ENCODE measurements at places on chromosomes 2 and 18.
A peak's percentile ranks its signal among the peaks of the same experiment; 100 is the strongest.

GRCh38 chr18:22542406-22542835 is 124.7 kb upstream of the CTAGE1 start:
- DNase-seq: no peak

GRCh38 chr18:44589693-44590355 is 90.9 kb upstream of the SETBP1 start:
- no peak for DNase-seq

DNA sequence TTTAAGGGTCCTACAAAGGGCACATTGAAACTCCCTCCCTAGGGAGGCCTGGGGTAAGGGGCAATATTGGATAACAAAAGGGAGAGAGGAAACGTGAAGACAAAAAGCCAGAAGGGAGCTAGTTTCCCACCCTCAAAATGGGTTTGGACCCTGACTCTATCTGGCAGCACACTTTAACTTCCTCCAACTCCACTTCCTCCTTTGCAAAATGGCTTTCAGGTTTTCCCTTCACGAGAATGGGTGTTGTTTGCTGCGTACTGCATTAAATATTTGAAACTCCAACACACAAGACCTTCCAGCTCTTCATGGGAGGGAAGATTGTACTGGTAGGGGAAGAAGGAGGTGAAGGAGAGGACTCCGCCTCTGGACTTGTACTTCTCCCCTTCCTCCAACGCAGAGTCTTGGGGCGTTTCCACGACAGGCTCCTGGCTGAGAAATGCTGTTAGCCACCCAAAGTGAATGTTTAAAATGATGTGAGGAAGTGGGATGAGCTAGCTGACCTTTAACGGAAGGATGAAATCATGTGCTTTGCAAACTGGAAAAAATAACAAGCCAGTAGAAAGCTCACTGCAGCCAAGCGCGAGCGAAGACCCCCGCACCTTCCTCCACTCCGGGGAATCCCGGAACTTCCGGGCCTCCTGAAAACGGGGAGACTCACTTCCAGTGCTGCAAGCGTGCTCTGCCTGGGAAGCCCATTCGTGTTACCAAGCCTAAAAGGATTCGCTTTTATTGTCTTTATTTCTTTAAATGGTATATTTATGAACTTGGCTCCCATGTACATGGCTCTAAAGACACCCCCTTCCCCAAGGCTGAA is 85.6 kb downstream of the VIT start:
- no peak for DNase-seq

GRCh38 chr2:207160115-207160514 is 5.6 kb downstream of the KLF7 start:
- no peak for DNase-seq

GRCh38 chr2:239920693-239921365 is 104.3 kb downstream of the NDUFA10 start:
- DNase-seq: no peak

- no peak for DNase-seq
Observed at GRCh38 chr2:197937814-197938213, 133.4 kb downstream of the PLCL1 start.

DNA sequence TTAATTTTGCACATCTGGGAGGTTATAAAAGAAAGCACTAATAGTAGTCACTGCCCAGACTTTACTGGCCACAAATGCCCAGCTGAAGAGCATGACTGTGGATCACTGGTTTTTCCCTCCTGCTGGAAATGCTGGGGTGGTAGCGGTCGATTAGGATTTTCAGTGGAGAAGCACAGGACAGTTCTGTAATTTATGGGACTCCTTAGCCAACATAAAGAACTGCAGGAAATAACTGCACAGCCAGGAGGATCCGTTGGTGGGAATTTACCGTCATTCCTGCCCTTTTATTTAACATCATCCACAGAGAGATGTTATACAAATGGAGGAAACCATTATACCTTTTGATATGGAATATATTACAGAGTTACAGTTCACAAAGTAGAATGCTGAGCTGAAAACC is 61.5 kb downstream of the TNFRSF11A start:
- no peak for DNase-seq

- DNase-seq: no peak
Observed at GRCh38 chr2:235053651-235054050, 101.8 kb downstream of the SH3BP4 start.

GRCh38 chr18:5720132-5720531 is 175.2 kb downstream of the TMEM200C start:
- DNase-seq: no peak

DNA sequence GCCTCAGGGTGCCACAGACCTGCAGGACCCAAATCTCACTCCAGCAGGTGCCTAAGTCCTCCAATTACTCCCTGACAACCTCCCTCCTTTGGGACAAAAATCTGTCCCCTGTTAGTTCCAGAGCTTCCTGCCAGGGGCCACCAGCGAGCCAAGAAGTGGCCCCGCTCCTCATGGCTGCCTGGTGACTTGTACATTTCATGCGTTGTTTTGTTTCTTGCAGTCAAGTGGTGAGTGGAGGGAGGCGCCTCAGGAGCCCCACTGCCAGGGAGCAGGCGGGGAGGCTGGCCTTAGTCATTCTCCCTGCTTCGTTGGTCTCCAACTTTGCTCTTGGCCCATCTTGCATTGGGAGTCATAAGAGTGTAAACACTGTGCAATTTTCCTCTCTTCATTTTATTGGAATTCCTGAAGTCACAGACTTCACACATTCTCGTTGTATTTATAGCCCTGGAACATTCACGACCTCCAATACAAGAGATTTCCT is 81.3 kb downstream of the KCNF1 start:
- DNase-seq: peak; percentile 12

GRCh38 chr2:217166241-217166850 is 306.5 kb upstream of the TNP1 start:
- peak; percentile 60 for DNase-seq

- DNase-seq: no peak
Observed at GRCh38 chr18:48851599-48851960, 99.2 kb downstream of the SMAD7 start.

- no peak for DNase-seq
Observed at GRCh38 chr18:12468445-12468844, 60.7 kb downstream of the PRELID3A start.

DNA sequence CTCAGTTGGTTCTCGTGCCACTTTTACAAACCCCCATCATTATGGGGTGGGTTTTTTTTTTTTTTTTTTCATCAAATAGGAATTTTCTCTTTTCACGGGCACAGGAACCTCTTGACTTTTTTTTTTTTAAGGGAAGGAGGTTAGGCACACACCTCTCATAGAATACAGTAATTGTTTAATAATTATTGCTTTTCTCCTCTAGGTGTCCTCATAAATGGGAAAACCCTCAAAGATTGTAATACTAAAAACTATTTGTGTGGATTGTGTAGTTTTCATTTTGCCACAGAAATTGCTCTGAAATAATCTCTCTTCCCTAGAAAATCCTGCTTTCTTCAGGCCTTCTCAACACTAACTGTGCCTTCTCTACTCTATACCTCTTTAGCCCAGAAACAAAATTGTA is 147.3 kb downstream of the GREB1L start:
- DNase-seq: no peak

- DNase-seq: no peak
Observed at GRCh38 chr2:215171151-215171550, 32.7 kb upstream of the ABCA12 start.

DNA sequence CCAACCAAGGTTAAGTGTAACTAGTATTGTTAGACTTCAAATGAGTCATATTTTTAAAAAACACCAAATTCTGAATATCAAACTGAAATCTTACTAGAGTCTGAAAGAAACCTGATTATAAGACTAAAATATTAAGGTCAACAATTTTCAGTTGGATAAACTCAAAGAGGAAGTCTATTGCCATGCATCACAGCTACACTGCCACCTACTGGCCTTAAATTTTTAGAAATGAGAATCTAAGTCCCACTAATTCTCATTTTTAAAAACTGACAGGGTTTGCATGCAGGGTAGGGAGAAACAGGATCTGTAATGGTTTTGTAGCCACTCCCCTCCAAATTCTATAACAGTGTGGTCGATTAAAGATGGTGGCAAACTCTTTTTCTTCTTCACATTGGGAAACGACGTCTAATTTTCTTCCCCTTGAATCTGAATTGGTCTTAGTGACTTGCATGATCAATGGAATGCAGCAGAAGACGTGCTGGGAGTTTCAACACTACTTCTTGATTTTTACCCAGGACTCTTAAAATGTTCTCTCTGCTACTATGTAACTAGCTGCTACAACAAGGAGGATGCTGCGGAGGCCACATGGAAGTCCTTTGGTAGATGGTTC is 176.1 kb upstream of the SESTD1 start:
- DNase-seq: no peak

- no peak for DNase-seq
Observed at GRCh38 chr18:991441-991840, 86.8 kb downstream of the ADCYAP1 start.

GRCh38 chr2:181632733-181633401 is 24.0 kb downstream of the CERKL start:
- DNase-seq: no peak

DNA sequence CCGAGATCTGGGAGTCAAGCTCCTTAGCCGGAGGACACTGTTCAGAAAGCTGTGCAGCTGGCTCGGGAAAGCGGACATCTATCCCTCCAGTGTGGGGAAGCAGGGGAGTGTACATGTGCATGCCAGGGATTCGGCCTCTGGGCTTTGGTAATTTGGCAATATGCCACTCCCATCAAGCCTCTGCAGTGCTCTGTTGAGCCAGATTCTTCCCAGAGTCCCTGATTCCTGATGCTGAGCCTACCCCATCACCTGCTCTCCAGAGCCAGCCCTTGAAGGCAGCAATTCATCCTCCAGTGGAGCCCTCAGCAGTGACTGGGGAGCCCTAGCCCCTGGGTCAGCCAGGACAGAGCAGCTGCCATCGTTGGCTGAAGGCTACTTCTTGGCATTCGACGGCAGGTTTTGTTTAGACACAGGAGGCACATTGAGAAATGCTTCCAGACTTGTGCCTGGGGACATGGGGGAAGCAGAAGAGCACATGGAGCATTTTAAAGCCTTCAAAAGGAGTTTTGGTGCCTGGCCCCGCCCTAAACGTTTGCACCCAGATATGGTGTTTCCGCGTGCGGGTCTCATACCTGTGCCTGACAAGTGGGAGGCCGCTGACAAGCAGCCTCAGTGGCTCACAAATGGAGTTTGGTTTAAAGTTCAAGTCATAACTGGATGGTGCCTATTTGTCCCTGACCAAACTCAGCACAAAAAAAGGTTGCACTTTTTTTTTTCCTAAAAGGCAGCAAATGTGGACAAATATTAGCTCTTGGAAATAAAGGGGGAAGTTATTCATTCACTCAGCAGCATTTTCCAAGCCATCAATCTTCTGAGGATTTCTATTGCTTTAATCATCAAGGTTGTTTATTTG is 272.8 kb downstream of the CYRIA start:
- no peak for DNase-seq

DNA sequence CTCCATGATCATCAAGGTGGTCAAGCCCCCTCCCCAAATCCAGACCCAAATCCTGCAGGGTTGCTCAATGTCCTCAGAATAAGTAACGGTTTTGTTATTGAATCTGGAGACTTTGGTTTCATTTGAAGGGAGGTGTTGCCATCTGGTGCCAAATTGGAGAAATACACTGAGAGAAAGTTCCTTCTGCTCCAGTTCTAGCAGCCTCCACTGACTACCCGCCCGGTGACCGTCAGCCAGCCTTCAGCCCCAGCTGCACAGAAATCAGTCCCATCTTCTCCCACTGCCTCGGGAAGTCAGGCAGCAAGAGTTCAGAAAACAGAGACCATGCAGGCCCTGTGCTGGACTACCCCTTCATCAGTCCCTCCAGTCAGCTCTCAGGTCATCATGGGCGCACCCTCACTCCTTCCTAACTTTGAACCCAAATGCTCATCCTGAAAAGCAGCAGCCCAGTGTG is 38.7 kb downstream of the PKDCC start:
- DNase-seq: peak; percentile 80

DNA sequence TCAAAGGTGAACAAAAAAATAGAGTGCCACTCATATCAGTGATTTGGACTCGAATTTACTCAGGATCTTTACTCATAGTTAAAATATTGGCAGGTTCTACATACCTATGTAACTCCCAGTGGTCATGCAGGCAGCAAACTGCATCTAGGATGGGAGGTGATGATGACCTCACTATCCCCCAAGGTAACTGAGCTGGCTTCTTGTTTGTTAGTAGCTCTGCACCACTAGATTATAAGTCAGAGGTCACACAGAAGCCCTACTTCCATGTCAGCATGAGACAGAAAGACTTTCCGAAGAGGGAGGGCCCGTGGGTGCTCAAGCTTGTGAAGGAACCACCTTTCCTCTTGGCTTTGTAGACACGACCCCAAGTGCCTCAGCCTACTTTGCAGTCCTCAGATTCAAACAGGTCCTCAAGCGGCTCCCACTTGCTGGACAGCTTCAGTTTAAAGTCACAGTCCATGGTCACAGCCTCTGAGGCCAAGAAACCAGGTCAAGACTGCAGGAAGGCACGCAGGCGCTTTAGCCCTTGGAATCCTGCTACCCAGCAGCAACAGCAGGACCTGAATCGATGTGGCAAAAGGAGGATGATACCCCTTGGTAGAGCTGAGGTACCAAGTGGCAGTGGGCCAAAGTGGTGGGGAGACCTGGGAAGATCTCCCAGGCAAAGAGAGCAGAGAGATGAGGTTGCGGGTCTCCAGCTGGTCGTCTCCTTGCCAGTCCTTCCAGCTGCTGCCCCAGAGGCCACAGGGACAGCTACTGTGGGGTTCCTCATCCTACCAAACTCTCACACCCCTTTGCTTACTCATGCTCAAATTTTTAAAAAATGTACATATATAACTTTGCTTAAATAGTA is 4.3 kb downstream of the NTSR2 start:
- no peak for DNase-seq

DNA sequence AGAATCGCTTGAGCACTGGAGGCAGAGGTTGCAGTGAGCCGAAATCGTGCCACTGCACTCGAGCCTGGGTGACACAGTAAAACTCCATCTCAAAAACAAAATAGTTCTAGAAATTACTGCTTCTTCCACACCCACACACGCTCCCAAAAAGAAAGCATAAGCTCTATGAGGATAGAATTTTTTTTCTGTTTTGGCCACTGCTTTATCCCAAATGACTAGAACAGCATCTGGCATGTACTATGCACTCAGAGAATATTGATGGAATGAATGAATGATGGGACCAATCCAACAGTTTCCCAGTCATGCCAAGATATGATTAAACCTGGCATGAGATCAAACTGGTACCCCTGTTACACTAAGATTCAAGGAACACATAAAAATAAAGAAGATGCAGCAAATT is 455.4 kb upstream of the CHAC2 start:
- no peak for DNase-seq

GRCh38 chr2:189236066-189236465 is 56.5 kb upstream of the COL5A2 start:
- DNase-seq: no peak

DNA sequence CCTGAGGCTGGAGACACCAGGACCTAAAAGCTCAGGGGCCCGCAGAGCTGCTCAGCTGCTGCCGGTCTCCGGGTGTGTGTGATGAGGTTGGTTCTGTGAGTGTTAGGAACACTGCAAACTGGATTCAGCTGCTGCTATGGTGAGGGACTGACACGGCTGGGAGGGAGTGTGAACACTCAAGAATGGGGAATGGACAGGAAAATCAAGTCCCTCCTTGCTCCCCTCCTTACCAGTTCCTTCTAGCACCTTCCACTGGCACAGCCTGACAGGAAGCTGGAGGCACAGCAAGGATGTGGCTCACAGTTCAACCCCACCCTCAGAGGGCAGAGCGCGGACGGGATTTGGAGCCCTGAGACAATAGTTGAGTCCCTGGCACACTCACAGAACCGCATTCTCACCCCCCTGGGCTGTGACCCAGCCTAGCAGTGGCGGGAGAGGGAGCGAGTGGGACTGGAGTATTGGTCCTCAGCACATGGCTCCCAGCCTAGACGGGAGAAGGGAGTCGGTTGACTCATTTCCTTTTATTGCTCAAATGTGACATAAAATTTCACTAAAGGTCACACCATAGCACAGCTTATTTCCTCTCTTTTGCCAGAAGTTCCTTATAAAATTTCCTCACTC is 42.5 kb downstream of the LRRC30 start:
- DNase-seq: no peak

- no peak for DNase-seq
Observed at GRCh38 chr2:164150604-164151003, 414.8 kb upstream of the FIGN start.
